ENCODE measurements at places on chromosomes 6 and 20.

GRCh38 chr20:13353261-13353945 is 132.3 kb downstream of the ISM1 start:
- no peak for DNase-seq

DNA sequence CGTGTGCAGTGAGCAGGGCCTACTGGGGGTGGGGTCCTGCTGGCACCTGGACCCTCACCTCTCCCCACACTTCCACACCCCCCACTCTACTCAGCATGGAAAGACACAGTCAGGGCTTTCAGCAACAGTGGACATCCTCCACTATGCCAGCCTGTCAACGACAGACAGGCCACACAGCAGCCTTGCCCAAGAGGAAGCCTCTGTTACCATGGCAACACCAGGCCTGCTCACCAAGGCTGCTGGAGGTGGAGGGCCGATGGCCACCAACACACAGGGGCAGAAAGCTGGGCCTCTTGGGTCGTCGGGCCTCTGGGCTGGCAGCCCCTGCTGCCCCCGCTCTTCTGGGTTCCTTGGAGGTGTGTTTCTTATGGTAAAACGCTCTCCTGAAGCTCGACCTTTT is 13.6 kb downstream of the BNIP5 start:
- no peak for DNase-seq

DNA sequence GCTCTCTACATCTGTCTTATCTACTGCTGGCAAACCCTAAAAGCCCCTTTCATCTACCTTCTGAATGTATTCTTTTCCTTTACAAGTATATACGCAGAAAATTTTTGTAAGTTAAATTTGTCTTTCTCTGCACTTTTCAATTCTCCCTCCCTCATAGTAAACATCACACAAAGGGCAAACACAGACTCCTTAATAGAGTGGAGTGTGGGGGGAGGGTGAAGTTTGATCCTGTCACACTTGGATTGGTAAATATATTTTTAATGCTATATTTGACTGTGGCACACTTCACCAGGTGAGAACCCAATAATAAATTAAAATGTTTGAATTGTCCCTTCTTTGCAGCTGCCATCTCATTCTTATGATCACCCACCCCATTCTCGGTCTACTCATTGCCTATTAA is 33.2 kb upstream of the PAQR8 start:
- peak; percentile 62 for DNase-seq

GRCh38 chr6:119347466-119348095 is 2.0 kb downstream of the MAN1A1 start:
- DNase-seq, result peak; percentile 5

DNA sequence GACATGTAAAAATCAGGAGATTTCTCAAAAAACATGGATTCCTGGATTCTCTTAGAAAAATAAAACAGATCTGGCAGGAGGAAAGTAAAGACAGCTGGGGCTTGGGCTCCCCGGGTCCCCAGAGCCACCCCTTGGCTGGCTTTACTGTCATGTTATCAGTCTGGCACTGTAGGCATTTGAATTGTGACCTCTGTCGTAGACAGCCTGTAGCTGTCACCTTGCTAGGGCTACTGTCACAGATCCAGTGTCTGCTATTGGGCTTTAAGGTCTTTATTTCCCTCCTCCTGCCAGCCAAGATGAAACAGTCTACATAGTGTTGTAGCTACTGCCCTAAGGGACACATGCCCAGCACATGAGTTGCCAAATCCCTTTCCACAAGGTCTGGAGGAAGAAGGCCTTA is 37.5 kb downstream of the ABRACL start:
- DNase-seq, result no peak

DNA sequence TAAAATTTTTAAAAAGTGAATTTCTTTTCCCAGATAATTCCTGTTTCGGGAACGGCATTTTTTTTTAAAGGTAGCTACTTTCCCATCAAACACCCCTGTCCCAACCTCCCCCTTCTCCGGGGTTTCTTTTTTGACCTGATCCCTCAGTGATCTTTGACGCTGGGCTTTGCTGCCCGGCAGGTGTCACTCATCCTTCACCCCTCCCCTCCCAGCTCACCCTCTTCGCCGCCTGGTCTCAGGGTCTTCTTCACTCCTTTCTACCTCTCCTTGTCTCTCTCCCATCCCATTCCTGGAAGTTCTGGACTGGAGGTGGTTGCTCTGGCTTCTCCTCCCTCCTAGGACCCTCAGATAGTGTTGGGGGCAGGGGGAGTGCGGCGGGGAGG is 329 bp upstream of the GPR6 start:
- DNase-seq, result no peak

Measured in DMS153 (cell line).